ENCODE measurements at places on chromosomes 6 and 20. TPM values are rescaled to one million over a fixed set of nuclear protein-coding genes. Genes with fewer than 3 reads are reported as not detected.
A peak's percentile ranks its signal among the peaks of the same experiment; 100 is the strongest.

GRCh38 chr6:129525055-129525454 lies 184.9 kb downstream of the ARHGAP18 start:
- no peaks in the 10 kb centered on the region for H3K4me1 ChIP-seq
- H3K36me3 ChIP-seq = peaks cover 6% of the 10 kb centered on the region
- no peak overlapping the region for H3K27ac ChIP-seq
- peak; percentile 48 for DNase-seq

DNA sequence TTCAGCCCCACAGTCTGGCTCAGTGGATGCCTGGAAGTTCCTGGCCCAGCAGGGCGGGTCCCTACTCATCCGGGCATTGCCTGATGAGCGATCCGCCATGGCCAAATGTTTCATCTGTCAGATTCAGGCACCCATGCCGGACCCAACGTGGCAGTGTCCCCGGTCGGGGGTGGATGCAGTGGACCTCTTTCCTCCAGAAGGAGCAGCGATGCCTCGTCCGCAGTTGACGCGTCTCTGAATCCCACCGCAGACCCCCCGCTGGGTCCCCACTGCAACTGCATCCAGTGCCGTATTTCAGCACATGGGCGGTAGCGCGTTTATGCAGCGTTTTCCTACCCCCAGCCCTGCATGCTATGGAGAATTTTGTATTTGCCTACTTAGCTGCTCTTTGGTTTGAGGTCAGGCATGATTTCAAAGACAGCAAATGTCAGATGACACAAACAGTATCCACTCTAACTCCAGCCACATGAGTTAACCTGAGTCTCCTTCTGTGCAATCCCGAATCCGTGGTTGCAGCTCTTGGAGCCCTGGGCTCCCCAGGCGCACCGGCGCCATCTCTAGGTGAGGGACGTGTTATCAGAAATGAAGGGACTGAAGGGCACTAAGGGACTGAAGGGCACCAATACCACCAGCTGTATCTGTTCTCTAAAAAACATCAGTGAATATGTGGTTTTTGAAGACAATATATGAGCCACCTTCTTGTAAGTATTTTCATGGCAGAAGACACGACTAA lies 72.6 kb upstream of the THBS2 start:
- no peak overlapping the region for H3K27ac ChIP-seq
- peak; percentile 44 for DNase-seq
- H3K4me3 ChIP-seq = no peak overlapping the region
- peaks cover 4% of the 10 kb centered on the region for H3K4me1 ChIP-seq

DNA sequence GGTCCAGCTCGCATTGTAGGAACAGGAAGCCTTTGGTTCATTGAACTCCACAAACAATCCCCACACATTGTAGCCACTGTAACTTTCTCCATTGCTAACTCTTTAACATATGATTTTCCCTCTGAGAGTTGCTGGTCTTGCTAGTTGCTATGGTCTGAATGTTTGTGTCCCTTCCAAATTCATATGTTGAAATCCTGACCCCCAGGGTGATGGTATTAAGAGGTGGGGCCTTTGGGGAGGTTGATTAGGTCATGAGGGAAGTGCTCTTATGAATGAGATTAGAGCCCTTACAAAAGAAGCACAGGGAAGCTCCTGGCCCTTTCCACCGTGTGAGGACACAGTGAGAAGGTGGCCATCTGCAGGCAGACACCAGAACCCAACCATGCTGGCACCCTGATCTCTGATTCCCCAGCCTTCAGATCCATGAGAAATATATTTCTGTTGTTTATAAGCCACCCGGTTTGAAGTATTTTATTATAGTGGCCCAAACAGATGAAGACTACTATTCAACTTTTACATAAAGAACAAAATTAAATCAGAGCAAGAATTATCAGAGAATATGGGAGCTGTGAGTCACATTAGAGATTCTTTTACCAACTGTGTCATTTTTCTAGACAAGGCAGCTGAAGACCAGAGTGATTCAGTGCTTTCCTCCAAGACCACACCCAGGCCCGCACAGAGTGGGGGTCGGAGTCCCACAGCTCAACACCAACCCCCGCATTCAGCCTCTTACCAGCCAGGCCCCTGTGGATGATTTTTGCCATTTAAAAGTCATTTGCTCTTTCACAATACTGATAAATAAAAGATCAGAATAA lies 143.0 kb downstream of the SAMD5 start:
- H3K4me3 ChIP-seq = no peak overlapping the region
- no peaks in the 10 kb centered on the region for H3K36me3 ChIP-seq
- H3K27me3 ChIP-seq = no peaks in the 10 kb centered on the region
- H3K4me1 ChIP-seq = no peaks in the 10 kb centered on the region
- H3K27ac ChIP-seq = no peak overlapping the region

- peaks cover 2% of the 10 kb centered on the region for H3K27me3 ChIP-seq
- peak; percentile 60 for DNase-seq
- no peaks in the 10 kb centered on the region for H3K4me1 ChIP-seq
- H3K27ac ChIP-seq = no peak overlapping the region
- H3K4me3 ChIP-seq = no peak overlapping the region
- no peaks in the 10 kb centered on the region for H3K36me3 ChIP-seq
Observed at GRCh38 chr20:10200330-10200729, 18.3 kb upstream of the SNAP25 start.

GRCh38 chr6:44104481-44105021 lies 22.7 kb downstream of the MRPL14 start:
- peaks cover 33% of the 10 kb centered on the region for H3K36me3 ChIP-seq
- H3K4me1 ChIP-seq = peaks cover 11% of the 10 kb centered on the region
- no peaks in the 10 kb centered on the region for H3K27me3 ChIP-seq
- DNase-seq = no peak

GRCh38 chr6:31764198-31764597 lies 1.7 kb downstream of the SAPCD1 start:
- H3K4me3 ChIP-seq = no peak overlapping the region
- H3K36me3 ChIP-seq = peaks cover 22% of the 10 kb centered on the region
- H3K4me1 ChIP-seq = peaks cover 4% of the 10 kb centered on the region
- DNase-seq = no peak
- no peaks in the 10 kb centered on the region for H3K27me3 ChIP-seq

AVP gene
- not detected for total RNA-seq

- DNase-seq = no peak
- H3K4me3 ChIP-seq = no peak overlapping the region
- no peaks in the 10 kb centered on the region for H3K27me3 ChIP-seq
- peaks cover 12% of the 10 kb centered on the region for H3K4me1 ChIP-seq
Observed at GRCh38 chr6:134676307-134677281, 273.3 kb downstream of the ALDH8A1 start.

- no peak for DNase-seq
- peaks cover 20% of the 10 kb centered on the region for H3K4me1 ChIP-seq
- H3K27ac ChIP-seq = no peak overlapping the region
- peaks cover 8% of the 10 kb centered on the region for H3K36me3 ChIP-seq
- H3K27me3 ChIP-seq = no peaks in the 10 kb centered on the region
- H3K4me3 ChIP-seq = no peak overlapping the region
Observed at GRCh38 chr6:31899215-31899614, 1.7 kb upstream of the EHMT2 start.

GRCh38 chr6:159193923-159194322 lies 24.7 kb downstream of the FNDC1 start:
- no peak for DNase-seq
- peak overlapping the region; percentile 2 for H3K27ac ChIP-seq
- H3K4me3 ChIP-seq = no peak overlapping the region
- no peaks in the 10 kb centered on the region for H3K36me3 ChIP-seq
- peaks cover 9% of the 10 kb centered on the region for H3K4me1 ChIP-seq

DNA sequence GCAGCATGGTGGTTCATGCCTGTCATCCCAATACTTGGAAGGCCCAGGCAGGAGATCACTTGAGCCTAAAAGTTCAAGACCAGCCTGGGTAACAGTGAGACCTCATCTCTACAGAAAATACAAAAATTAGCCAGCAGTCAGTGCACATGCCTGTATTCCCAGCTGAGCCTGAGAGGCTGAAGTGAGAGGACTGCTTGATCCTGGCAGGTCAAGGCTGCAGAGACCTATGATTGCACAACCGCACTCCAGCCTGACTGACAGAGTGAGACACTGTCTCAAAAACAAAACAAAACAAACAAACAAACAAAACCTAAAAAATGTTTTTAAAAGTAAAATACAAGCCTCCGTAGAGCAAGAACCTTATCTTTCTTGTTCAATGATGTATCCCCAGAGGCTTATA lies 6.0 kb downstream of the CEP85L start:
- H3K4me1 ChIP-seq = peaks cover 16% of the 10 kb centered on the region
- DNase-seq = no peak
- no peaks in the 10 kb centered on the region for H3K27me3 ChIP-seq
- no peaks in the 10 kb centered on the region for H3K36me3 ChIP-seq
- no peak overlapping the region for H3K4me3 ChIP-seq

GRCh38 chr20:4787069-4787468 lies 65.4 kb downstream of the PRND start:
- no peaks in the 10 kb centered on the region for H3K4me1 ChIP-seq
- H3K36me3 ChIP-seq = no peaks in the 10 kb centered on the region
- H3K27me3 ChIP-seq = peaks cover 35% of the 10 kb centered on the region
- peak; percentile 85 for DNase-seq

DNA sequence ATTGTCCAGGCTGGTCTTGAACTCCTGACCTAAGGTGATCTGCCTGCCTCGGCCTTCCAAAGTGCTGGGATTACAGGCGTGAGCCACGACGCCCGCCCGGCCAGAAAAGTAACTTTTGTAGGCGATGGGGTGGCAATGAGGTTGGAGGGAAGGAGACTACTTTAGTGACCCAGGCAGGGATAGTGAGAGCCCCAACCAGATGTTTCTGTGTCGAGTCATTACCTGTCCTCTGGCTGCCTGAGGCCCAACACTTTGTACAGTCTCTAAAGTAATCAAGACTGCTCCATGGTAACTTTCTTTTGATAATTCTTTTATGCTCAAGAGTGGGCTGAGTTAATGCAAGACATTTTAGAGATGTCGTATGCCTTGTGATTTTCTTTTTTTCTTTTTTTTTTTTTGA lies 6.8 kb downstream of the SASH1 start:
- no peak for DNase-seq
- no peaks in the 10 kb centered on the region for H3K36me3 ChIP-seq
- no peaks in the 10 kb centered on the region for H3K27me3 ChIP-seq
- H3K4me3 ChIP-seq = no peak overlapping the region
- H3K27ac ChIP-seq = no peak overlapping the region

EPHA7 gene
- total RNA-seq = not detected

NDUFAF5 gene
- 8.3 TPM for total RNA-seq

GRCh38 chr6:76120302-76120701 lies 47.8 kb upstream of the IMPG1 start:
- DNase-seq = no peak
- H3K27me3 ChIP-seq = no peaks in the 10 kb centered on the region
- no peak overlapping the region for H3K27ac ChIP-seq
- no peaks in the 10 kb centered on the region for H3K36me3 ChIP-seq
- H3K4me3 ChIP-seq = no peak overlapping the region

DNA sequence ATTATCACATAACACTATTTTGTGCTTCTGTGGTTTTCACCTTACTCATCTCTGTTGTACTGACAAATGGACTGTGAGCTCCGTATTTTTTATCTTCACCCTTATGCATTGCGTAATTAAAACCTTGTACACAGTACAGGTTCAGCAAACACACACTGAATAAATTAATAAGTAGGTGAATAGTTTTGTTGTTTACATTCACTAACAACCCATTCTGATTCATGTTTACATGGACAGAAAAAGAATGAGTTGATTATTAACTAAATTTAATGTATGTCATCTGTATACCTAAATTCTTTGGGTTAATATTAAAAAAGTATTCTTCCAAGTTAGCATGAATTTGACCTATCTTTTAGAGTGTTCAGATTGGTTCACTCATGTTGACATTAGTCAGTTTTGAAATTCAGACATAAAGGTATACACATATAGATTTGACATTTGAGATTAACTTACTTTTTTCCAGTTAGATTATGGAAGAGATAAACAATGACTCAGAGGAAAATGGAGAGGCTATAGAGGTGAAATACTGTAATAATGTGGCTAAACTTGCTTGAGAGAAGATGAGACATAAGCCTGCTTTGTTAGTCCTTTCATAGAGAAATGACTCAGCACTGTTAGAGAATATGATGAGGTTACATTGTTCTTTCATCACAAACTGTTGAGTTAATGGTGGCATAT lies 541.7 kb upstream of the FLRT3 start:
- H3K36me3 ChIP-seq = no peaks in the 10 kb centered on the region
- H3K27ac ChIP-seq = no peak overlapping the region
- no peaks in the 10 kb centered on the region for H3K27me3 ChIP-seq
- no peak for DNase-seq

DNA sequence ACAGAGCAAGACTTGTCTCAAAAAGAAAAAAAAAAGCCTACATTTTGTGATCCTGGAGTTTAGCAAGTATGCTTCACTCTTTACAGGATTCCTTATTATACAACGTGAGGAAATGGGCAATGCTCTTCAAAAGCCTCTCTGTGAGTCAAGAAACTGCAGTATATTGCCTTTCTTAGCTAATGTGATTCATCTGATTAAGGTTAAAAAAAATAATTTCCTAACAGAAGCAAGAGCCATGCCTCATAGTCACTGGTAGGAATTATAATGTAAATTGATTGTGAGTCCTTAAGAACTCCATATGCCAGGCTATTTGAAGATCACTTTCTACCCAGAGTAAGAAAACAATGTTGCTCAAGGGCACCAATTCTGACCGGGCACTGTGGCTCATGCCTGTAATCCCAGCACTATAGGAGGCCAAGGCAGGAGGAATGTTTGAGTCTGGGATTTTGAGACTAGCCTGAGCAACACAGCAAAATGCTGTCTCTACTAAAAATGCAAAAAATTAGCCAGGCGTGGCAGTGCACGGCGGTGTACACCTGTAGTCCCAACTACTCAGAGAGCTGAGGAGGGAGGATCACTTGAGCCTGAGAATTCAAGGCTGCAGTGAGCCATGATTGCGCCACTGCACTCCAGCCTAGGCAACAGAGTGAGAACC lies 43.3 kb downstream of the SLC26A8 start:
- no peak overlapping the region for H3K4me3 ChIP-seq
- no peaks in the 10 kb centered on the region for H3K36me3 ChIP-seq

DNA sequence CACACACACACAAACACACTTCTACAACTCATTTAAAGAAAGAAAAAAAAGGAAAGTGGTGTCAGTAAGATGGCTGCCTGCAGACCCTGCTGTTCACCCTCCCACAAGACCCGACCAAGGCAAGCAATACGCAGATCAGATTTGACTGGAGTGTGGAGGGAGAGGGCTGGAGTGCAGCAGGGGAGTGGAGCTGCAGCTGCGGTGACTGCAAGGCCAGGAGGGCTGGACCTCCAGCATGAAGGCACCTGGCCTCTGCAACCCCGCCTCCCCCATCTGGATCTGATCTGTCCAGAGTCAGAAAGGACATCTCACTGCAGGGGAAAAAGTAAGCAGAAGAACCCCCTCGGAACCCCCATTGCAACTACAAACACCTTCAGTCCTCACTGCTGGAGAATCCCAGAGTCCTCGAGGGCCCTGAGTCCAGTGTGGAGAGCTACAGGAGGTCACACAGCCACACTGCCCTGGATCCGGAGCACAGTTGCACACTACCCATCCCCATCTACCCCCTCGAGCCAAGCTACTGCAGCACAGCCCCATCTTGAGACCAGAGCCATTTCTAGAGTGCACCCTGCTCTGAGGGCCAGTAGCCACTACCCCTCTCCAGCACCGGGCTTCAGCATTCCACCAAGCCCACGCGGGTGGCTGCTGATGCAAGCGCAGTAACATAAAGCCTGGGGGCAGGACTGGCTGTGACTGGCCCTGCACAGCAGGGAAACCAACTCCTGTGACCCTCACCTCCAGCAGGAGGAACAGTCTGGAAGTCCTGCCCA lies 41.9 kb upstream of the SRSF6 start:
- H3K4me1 ChIP-seq = no peaks in the 10 kb centered on the region
- no peak overlapping the region for H3K4me3 ChIP-seq
- no peaks in the 10 kb centered on the region for H3K36me3 ChIP-seq
- no peak for DNase-seq

GRCh38 chr6:98516206-98516605 lies 318.2 kb upstream of the POU3F2 start:
- no peak overlapping the region for H3K4me3 ChIP-seq
- H3K27ac ChIP-seq = no peak overlapping the region
- no peak for DNase-seq
- H3K4me1 ChIP-seq = no peaks in the 10 kb centered on the region
- H3K27me3 ChIP-seq = no peaks in the 10 kb centered on the region
